ENCODE measurements at places on chromosomes 6 and 20.

- no peak for DNase-seq
Measured at GRCh38 chr6:169313347-169314010, 59.8 kb upstream of the THBS2 start.

DNA sequence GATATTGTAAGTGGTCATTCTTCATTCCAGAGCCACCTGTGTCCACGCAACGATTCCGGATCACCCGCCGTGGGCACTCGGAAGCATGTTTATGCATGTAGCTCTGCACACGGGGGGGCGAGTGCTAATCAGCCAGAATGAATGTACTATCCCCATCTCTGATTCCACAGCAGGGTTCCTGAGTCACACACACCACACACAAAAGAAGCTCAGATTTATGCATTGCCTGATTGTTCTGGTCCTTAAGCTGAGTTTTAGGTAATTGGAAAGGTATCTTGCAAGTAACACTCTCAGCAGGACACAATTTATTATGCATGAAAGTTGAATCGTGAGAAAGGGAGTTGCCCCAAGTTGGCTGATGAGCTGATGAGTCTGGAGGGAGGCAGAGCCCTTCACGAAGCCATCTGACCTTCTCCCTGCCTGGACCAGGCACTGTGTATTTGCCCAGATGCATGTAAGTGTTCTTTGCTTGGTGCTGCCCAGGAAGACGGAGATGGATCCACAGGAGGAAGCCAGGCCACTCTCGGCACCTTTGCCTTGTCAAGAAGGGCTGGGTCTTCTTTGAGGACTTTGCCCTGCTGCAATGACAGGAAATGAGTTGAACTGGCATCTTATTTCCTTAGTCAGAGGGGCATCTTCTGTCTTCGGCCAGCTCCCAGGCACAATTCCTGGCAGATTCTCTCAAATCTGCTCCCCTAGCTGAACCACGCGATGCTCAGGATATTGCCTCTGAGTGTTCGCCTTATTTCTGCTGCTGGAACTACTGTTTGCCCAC lies 141.1 kb downstream of the SYNDIG1 start:
- DNase-seq: no peak

- DNase-seq: no peak
Measured at GRCh38 chr20:36573798-36574365, 485 bp downstream of the TGIF2 start.

- no peak for DNase-seq
Measured at GRCh38 chr6:141969201-141969600, 163.5 kb upstream of the GJE1 start.

DNA sequence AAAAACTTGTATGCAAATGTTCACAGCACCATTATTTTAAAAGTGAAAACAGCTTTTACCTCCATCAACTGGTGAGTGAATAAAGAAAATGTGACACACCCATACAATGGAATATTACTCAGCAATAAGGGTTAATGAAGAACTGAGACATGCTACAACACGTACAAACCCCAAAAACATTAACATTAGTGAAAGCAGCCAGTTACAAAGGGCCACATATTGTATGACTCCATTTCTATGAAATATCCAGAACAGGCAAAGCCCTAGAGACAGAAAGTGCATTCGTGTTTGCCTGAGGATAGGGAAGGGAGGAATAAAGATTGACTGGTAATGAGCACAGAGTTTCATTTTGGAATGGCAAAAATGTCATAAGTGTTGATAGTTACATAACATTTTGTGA lies 21.5 kb downstream of the EPM2A start:
- DNase-seq: no peak

- no peak for DNase-seq
Measured at GRCh38 chr20:14700639-14700960, 363.2 kb upstream of the FLRT3 start.

Measured in HTR-8/SVneo (cell line).